Activated T-helper 1 cell treated with anti-CD3 and anti-CD28 coated beads, Interleukin-2, amount 50 U/mL, for 16 hours (primary cell): ENCODE measurements at places on chromosomes 12 and 14.

DNA sequence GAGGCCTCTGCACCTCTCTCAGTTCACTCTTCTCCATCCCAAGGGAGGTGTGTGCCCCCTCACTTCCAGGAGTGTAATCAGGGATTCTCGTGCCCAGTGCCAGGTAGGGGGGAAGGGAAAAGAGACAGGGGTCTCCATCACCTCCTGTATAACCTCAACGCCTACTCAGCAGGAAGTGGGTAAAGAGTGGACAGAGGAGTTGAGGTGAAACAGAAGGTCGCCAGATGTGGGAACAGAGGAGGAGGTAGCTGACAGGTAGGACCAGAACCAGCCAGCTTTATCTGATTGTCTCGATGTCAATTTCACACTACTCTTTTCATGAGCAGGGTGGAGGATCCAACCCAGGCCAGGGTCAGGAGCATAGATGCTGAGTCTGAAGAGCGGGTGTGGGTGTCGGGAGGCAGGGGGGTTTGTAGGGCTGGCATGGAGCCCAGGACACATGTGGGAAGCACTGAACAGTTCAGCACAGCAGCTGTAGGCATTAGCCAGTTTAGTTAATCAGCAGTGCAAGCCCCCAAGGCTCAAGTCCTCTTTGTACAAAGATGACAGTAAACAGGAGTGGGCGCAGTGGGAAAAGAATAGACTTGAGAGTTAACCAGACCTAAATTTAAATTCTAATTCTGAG is 213.5 kb downstream of the PELI2 start:
- no peak for DNase-seq

GRCh38 chr12:128421375-128421774 is 154.4 kb downstream of the TMEM132C start:
- no peak for DNase-seq

DNA sequence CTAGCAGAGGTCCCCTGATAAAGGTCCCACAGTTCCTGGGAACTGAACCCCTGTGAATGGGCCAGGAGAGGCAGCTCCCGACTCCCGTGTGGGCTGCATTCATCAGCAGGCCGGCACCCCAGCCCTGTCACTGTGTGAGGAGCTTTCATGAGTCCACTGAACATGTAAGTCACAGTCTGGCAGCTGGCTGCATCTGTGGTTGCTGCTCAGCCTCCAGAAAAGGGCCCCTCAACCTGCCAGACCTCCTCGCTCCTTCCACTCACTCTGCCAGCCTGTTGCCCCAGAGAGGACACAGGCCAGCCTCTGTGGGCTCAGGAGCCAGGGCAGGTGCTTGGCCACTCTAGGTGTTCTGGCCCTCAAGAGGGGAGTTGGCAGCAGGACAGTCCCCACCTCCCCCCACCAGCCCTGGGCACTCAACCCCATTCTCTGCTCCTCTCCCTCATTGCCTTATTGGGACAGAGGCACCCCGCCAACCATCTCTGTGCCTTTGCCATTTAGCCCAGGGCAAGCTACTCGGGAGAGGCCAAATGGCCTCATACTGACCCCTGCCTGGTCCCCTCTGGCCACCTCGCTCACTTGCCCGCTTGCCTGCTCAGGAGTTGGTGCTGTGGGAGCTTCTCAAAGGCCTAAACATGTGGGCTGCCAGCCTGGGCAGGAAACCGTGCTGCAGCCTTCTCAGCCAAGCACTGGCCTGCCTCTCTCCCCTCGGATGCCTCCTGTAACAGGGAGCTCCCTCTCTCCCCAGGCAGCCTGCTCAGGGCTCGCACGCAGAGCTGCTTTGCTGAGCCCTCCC is 1.9 kb downstream of the RTL1 start:
- no peak for DNase-seq

DNA sequence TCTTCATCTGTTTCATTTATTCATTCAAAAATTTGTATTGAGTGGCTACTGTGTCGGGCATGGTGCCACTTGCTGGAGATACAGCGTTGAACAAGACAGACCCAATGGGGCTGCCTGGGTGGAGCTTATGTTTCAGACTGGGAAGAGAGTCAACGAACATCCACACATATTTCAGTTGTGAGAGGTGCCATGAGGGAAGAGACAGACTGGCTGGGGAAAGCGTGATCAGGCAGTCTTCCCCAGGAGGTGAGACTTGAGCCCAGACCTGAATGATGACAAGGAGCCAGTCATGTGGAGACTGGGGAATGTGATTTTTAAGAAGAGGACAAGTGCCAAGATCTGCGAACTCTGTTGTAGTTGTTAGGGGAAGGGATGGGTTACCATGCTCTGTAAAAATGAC is 12.2 kb downstream of the BICD1 start:
- DNase-seq = no peak
